Stimulated activated CD8-positive, alpha-beta memory T cell treated with anti-CD3 and anti-CD28 coated beads, Interleukin-7, amount 100 ng/mL, for 1 hour (primary cell): ENCODE measurements at places on chromosomes 4 and X.

DNA sequence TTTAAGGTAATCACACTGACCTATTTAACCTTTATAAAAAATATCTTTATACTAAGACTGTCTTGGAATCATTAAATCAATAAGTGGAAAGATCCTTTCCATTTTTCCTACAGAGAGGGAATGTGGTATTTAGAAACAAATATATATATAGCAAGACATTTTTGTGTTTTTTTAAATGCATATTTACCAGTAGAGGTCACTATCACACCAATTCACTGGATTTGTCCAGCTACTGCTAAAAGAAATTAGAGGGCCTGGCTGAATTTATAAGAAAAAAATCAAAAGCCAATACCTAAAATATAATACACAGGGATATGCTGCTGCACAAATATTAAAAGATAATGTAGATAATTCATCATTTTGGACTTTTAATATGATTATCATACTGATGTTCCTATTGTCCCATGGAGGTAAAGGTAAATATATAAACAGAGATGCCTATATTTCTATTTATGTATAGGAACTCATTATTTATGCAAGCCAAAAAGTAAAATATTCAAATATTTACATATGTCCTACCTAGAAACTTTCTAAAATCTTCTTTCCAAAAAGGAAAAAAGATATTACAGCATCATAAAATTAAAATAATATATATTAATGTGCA is 69.5 kb downstream of the PDE5A start:
- DNase-seq: no peak

- no peak for DNase-seq
These were observed 28.9 kb downstream of the LNX1 start for GRCh38 chr4:53562409-53562808.

- no peak for DNase-seq
These were observed 108.0 kb upstream of the PBDC1 start for GRCh38 chrX:76064825-76065224.

GRCh38 chr4:94739741-94740140 is 18.0 kb upstream of the BMPR1B start:
- no peak for DNase-seq
